ENCODE measurements at places on chromosomes 1 and 21.

DNA sequence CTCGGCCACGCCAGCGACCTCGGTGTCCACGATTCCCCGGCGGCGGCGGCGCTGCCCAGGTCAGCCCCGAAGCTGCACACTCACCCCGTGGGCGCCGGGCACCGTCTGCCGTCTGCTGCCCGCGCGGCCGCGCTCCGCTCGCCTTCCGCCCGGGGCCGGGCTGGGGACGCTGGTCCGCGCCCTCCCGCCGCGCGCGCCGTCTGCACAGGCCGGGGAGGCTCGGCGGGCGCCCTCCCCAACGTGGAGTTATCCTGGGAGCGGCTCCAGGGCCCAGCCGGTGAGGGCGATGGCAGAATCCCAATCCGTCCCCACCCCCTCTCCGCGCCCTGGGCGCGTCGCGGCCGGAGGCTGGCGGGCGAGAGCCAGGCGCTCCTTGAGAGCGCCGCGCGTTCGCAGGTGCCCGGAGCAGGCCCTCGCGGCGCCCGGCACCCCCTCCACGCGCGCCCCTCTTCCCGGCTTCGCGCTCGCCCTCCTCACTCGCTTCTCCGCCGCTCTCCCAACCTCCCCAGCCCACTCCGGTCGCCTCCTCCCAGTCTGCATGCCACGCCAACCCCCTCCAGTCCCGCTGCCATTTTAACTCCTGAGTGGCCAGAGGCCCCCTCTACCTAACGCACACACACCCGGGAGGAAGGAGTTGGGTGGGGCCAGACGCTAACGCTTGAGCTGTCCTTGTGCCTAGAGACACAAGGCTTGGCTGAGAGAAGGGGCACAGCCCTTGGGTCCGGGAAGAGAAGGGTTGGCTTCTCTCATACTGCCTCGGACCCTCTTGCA is at the start of gene LRRN2:
Gene LRRN2, minus strand, starts transcription at position 503 of the 771 bp plus-strand sequence. CDS start 65,746 bp downstream, outside the sequence.
- DNase-seq: no peak

DNA sequence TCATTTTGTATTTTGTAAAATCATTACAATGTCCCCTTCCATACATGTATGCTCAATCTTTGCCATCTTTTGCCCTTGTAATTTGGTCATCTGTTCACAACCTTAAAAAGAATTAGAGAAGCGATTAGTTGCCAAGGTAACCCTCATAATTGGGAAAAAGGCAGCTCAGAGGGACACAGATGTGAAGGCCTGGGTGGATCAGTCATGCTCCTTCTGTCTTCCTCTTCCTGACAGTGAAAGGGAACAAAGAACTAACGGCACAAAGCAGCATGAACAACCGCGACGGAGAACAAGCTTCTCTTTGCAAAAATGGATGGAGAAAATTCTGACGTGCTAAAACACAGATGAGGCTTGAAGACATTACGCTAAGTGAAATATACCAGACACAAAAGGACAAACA is 78.7 kb upstream of the COG2 start:
- no peak for DNase-seq

GRCh38 chr1:44036409-44037139 is 5.3 kb upstream of the SLC6A9 start:
- DNase-seq: peak; percentile 50

DNA sequence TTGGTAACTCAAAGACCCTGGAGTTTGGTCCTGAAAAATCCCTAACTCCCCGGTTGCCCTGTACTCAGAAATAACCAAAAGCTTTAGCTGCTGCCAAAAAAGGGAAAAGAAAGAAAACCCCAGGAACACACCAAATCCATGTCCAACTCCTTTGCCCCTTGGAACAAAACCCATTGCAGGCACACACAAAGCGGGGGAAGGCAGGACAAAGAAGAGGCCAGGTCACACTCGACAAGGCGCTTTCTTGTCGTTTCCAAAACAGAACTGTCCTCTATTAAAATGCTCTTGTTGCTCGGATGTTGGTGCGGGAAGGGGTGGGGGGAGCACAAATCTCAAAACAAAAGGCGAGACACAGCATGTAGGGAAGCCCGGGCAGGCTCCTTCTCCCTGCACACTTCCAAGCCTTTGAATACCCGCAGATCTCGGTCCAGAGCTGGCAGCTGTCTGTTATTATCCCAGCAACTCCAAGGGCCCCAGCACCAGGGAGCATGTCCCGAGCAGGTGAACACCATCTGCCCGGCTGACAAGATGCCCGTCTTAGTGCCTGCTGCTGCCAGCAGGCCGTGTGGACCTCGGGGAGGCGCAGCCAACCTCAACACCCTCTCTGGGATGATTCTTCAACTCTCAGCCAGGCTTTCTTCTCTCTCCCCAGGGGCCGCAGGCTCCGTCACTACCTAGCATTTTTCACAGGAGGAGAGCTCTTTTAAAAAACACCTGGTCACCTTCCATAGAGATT is 96.4 kb downstream of the SSBP3 start:
- no peak for DNase-seq

GRCh38 chr1:25765136-25765922 is 34.7 kb upstream of the SELENON start:
- DNase-seq: peak; percentile 27

Measured in renal cortical epithelial cell (primary cell).